GOT3 (cell line): ENCODE measurements at places on chromosomes 3 and 15.
A peak's percentile ranks its signal among the peaks of the same experiment; 100 is the strongest.

- no peak for DNase-seq
These were observed 3.2 kb upstream of the SCG3 start for GRCh38 chr15:51678096-51678495.

DNA sequence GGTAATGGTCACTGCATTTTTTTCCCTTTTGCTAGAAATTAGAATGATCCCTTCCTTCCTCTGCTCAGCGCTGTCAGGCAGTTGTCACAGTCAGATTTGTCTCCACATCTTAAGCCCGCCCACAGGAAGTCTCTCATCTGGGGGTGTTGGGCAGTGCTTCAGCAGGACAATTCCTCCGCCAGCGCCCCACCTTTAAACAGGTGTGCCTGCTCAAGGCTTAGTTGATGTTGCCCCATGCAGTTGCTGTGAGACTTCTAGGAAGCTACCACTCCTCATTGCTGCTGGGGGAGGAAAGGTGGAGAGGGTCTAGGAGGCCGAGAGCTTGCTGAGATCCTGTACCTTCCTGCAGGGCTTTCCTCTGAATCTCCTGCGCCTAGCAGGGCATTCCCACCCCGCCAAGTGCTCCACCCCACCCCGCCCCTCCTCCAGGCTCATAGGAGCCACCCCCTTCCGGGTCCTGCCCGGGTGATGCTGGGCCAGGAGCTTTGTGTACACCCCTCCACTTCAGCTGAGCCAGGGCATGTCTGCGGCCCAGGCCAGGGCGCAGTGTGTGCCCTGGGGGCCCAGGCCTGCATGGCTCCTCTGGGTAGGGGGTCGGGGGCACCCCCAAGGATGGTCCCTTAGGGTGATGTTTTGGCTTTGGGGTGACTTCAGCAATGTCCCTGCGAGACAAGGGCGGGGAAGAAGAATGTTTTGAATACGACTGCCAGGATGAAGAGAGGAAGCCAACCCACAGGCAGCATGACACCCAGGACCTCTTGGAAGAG lies 68.7 kb downstream of the TRAK1 start:
- DNase-seq, result no peak

GRCh38 chr3:46648096-46648495 lies 35.8 kb downstream of the FAM240A start:
- no peak for DNase-seq

- no peak for DNase-seq
These were observed 74.3 kb downstream of the LARS2 start for GRCh38 chr3:45462522-45463265.

GRCh38 chr15:69819371-69819770 lies 278.3 kb downstream of the TLE3 start:
- no peak for DNase-seq

DNA sequence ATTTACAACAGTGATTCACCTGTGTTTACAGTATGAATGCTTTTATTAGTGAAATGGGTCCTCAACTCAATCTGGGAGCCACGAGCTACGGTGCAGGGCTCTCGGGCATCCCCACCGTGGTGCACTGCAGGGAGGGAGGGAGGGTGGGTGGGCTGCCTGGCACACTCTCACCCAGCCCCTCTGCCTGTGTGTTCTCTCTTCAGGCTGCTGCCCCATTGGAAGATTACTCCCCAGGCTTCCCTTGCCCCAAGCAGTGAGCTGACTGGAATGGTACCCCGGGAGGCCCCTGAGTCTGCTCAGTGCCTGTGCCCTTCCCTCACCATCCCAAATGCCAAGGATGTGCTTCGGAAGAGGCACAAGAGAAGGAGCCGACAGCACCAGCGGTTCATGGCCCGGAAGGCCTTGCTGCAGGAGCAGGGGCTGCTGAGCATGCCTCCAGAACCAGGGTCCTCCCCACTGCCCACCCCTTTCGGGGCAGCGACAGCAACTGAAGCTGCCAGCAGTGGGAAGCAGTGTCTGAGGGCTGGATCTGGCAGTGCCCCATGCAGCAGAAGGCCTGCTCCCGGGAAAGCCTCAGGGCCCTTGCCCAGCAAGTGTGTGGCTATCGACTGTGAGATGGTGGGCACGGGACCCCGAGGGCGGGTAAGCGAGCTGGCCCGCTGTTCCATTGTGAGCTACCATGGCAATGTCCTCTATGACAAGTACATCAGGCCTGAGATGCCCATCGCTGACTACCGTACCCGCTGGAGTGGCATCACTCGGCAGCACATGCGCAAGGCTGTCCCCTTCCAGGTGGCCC lies 5.0 kb downstream of the AEN start:
- DNase-seq, result no peak

- no peak for DNase-seq
These were observed 103.4 kb upstream of the MELTF start for GRCh38 chr3:197132916-197133530.

DNA sequence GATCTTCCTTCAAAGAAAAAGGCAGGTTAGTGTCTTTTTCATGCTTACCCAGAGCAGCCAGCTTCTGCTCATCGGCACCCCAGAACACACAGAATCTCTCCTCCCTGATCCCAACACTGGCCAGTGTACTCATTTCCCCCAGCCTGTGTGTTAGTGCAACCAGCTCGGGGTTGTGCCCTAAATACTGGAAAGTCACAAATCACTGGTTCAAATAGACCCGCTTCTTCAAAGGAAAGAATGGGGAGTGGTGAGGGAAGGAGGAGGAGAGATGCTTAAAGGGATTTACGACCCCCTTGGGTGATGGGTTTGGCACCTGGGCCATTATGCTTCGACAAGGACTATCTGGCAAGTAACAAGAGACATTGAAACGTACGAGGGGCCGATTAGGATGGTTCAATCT lies 114.0 kb downstream of the FOXB1 start:
- no peak for DNase-seq

DNA sequence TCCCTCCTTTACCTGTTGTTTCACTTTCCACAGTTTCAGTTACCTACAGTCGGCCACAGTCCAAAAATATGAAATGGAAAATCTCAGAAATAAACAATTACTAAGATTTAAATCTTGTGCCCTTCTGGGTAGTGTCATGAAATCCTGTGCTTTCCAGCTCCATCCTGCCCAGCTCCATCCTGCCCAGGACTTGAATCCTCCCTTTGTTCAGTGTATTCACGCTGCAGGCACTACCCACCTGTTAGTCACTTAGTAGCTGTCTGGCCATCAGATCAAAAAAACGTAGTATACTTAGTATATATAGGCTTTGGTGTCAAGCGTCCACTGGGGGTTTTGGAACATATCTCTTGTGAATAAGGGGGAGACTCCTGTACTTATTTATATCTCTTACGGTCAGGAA lies 329.0 kb upstream of the SEMA6D start:
- no peak for DNase-seq

- no peak for DNase-seq
These were observed 326.4 kb downstream of the SV2B start for GRCh38 chr15:91426412-91426811.

- peak; percentile 11 for DNase-seq
These were observed 8.1 kb upstream of the MAPK6 start for GRCh38 chr15:52010633-52011595.

GRCh38 chr3:138806376-138807080 lies 28.2 kb downstream of the PIK3CB start:
- DNase-seq, result no peak

GRCh38 chr3:17967111-17967510 lies 224.7 kb upstream of the TBC1D5 start:
- DNase-seq, result no peak

DNA sequence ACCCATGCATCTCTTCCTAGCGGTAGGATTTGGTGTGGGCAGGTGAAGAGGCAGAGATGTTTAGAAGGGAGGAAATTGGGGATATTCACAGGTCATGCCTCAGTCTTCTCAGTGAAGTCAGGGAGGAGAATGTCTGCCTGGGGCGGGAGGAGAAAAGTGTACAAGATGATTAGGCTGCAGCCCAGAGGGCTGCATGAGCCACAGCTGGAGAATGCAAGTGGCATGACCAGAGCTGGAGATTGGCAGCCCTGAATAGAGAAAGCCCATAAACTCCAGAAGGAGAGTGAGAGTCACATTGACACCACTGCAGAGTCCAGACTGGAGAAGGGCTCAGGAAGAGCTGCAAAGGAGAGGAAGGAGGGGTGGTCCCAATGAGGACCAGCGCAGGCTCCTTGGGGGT lies 22.6 kb downstream of the PDHB start:
- no peak for DNase-seq

GRCh38 chr15:37789397-37789786 lies 145.0 kb upstream of the TMCO5A start:
- no peak for DNase-seq

- no peak for DNase-seq
These were observed 8.9 kb downstream of the NSUN3 start for GRCh38 chr3:94071713-94072284.

DNA sequence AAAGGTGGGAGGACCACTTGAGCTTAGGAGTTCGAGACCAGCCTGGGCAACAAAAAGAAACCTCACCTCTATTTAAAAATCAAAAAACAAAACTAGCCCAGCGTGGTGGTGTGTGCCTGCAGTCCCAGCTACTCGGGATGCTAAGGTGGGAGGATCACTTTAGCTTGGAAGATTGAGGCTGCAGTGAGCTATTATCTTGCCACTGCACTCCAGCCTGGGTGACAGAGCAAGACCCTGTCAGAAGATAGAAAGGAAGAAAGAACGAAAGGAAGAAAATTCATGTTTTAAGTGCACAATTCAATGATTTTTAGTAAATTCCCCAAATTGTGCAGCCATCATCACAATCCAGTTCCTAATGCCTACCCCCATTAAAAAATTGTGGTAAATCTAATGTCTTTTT lies 7.8 kb downstream of the FSD2 start:
- no peak for DNase-seq

- no peak for DNase-seq
These were observed 38.3 kb upstream of the TRA2B start for GRCh38 chr3:185976100-185976499.

DNA sequence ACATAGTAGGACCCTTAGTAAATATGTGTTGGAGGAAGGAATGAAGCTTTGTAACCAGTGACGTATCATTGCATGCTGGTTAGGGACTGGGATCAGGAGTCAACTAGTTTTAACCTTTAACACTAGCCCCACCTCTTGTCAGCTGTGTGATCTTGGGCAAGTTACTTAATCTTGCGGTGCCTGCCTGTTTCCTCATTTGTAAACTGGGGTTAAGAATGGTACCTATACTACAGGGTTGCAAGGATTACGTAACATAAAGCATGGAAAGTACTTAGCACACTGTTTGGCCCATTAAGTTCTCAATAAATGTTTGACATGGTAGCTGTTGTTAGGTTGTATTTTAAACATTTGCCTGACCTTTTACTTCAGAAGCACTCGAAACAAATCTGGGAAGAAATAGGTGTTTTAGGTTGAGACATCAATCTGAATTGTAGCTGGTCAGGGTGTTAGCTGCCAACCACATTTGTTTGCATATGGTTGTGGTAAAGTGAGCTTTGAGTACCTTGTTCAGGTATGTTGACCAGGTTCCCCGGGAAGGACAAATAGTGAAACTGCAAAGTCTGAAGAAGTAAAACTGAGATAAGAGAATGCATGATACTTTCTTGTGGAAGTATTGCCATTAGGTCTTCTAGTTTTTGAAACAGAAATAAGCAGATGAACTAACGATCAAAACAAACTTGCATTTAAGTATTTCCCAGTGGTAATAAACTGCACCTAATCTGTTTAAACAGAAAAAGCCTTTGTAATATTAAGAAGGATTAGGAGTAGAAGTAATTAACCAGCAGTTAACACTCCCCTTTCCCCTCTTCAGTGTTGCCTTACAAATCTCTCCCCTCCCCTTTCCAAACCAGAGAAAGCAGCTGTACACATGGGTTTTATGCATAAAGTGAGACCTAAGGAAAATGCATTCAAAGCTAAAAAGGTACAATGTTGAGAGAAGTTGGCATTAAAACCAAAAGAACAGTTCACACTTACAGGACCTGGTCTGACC lies 25.8 kb upstream of the SCAANT1 start:
- DNase-seq, result no peak

- DNase-seq, result no peak
These were observed 93.0 kb upstream of the LPP start for GRCh38 chr3:188060840-188061544.
